ENCODE measurements at places on chromosomes 5 and 9.

- no peak for DNase-seq
Measured at GRCh38 chr5:132469380-132470009, 21.1 kb downstream of the IRF1 start.

DNA sequence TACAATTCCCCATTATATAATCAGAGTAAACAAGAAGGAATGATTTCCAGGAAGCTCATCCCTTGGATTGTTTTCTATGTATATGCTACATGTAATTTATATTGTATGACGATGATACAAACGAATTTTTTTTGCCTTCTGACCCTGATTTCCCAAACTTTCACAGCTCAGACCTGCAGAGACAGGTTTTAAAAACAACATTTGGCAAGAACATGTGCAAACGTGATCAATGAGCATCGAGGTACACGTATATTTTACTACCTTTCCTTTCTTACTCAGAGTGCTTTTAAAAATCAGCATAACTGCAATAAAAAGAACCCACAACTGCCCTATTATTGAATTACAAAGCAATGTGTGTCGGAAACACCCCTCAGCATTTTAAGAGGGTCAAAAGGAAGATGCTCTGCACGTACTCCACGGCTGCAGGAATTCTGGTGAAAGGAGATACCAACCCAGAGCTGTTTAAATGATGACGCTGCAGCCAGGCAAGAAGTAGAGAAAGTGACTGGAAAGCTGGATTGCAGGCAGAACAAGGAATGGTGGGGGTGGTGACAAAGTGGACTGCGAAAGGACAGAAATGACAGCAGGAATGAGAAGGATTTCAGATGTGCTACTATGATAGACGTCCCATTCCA is 533.5 kb downstream of the RAB3C start:
- DNase-seq, result no peak

DNA sequence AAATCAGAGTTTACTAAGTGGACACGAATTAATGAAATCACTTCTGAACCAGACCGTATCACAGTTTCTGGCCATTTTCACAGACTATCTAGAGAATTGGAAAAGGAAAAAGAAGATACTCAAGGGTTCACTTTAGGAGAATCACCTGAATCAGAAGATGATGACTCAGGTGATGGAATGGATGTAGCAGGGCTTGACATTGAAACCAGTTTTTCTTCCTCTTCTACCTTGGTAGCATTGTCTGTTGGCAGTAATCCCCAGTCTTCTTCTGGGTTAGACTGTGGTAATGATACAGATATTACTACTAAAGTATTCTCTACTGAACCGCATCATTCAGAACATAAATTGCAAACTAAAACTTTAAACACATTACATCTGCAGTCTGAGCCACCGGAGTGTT is 38.5 kb downstream of the ICE1 start:
- no peak for DNase-seq

- DNase-seq, result no peak
Measured at GRCh38 chr5:138564242-138564641, 11.0 kb downstream of the HSPA9 start.

DNA sequence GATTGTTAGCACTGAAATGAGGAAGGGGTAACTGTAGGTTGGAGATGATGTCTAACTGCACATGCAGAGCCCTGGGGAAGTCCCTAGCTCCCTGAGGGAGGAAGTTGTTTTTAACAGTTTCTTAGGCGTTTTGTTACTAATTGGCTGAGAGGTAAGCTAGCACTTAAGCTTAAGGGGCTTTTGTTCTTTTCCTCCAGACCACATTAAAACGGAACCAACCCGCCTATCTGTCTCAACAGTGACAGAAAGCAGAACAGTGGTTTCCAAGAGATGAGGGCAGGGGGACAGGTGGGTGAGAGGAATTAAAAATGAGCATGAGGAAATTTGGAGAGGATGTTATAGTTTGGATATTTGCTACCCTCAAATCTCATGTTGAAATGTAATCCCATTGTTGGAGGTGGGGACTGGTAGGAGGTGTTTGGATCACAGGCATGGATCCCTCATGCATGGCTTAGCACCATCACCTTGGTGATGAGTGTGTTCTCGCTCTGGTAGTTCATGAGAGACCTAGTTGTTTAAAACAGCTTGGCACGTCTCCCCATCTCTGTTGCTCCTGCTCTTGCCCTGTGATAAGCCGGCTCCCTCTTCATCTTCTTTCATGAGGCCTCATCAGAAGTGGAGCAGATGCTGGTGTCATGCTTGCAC is 38.9 kb downstream of the LYRM7 start:
- no peak for DNase-seq

DNA sequence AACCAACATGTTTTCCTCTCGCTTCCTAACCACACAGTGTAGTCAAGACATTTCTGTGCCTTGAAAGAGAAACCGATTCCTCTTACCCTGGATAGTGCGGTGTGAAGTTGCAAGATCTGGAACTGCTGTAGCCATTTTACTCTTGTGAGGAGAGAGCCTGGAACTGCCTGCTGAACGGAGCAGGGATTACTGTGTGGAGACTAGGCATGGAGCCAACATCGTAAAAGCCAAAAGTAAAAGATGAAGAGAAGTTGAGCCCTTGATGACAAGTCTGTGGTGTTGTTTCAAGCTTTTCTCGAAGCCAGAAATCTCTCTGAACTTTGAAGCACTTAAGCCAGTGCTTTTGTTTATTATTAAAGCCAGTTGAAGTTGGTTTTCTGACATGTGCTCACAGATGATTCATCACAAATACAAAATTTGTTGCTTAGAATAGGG is 110.1 kb upstream of the GRIN3A start:
- no peak for DNase-seq

GRCh38 chr9:85224729-85225128 is 517.0 kb downstream of the AGTPBP1 start:
- DNase-seq, result no peak

- no peak for DNase-seq
Measured at GRCh38 chr5:131441184-131441583, 177.3 kb downstream of the CDC42SE2 start.

DNA sequence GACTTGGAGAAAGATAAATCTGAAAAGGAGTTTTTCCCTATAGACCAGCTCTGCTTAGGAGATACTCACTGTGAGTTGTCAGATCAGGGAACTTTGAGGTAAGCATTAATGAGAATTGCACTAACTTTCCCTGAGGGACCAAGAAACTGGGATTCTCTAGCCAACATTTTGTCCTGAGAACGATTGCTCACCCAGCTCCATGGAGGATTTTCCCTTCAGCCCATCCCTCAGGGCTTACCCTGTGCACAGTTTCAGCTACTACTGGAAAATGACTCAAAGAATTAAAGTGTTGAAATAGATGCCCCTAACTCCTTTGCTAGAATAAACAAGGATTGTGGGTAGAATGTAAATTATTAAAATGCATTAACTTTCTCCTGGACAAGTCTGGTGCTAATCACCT is 237.2 kb upstream of the IL12B start:
- no peak for DNase-seq

GRCh38 chr9:17063535-17064135 is 71.2 kb upstream of the CNTLN start:
- DNase-seq, result peak; percentile 14

DNA sequence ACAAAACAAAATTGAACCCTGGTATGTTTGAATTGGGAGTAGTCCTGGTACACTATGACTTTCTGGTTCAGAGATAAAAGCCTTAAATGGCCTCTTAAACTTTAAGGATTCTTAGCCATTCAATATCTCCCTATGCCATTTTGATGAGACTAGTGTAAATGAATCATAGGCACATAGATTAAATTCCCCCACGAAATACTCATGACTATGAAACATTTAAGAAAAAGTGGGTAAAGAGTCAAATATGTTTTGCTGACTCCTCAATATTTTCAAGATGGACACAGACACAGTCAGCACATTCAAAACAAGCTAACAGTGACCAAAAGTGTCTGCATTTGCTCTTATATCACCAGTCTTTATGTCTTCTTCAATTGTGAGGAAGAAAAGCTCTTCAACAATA is 278.3 kb downstream of the PDE4D start:
- no peak for DNase-seq

DNA sequence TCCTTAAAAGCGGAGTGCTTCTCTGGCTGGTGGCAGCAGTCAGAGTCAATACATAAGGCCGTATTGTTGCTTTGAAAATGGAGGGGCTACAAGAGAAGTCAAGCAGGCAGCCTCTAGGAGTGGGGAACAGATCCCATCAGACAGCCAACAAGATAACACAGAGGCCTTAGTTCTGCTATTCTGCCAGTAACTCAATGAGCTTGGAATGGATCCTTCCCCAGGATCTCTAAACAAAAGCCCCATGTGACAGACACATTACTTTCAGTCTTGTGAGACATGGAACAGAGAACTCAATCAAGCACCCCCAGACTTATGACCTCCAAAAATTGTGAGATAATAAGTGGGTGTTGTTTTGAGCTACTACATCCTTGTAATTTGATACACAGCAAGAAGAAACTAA is 158.6 kb downstream of the RFX3 start:
- DNase-seq, result no peak

DNA sequence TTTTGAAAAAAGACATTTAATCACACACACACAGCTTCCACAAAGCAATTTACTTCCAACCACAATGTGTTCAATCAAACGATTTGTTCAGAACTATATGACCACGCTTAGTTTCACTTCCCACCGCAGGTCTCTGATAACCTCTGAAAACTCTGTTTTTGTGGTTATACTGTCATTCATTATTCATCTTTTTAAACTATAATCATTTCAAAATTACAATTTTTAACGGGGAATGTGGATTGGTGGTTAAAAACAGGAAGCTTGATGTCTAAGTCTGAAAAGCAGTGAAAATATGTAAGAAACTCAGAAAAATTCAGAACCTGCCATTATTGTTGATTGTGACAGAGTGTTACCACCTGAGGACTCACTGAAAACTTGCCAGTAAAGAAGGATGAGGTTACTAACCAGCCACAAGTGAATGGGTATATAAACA is 12.7 kb upstream of the TMEM174 start:
- DNase-seq, result no peak

- DNase-seq, result no peak
Measured at GRCh38 chr5:174688441-174689354, 35.7 kb upstream of the MSX2 start.

DNA sequence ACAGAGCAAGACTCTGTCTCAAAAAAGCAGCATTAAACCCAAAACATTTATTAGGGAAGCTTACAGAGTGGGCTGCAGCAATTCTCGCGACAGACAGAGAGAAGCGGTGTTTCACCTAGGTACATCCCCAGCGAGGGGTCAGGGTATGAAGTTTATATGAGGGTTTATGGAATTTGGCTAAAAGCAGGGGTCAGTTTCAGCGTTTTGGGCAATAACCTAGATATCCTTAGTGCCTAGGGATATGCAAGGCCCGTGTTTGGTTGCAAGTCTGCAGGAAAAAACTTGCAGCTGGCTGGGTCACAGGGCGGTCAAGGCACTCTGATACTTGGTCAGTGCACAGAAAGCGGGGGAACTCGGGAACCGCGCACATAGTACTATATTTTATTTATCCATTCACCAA is 649 bp upstream of the GLE1 start:
- no peak for DNase-seq

- no peak for DNase-seq
Measured at GRCh38 chr5:32581010-32581785, 4.2 kb upstream of the SUB1 start.

- DNase-seq, result no peak
Measured at GRCh38 chr5:102341681-102342288, 45.7 kb upstream of the SLCO4C1 start.

DNA sequence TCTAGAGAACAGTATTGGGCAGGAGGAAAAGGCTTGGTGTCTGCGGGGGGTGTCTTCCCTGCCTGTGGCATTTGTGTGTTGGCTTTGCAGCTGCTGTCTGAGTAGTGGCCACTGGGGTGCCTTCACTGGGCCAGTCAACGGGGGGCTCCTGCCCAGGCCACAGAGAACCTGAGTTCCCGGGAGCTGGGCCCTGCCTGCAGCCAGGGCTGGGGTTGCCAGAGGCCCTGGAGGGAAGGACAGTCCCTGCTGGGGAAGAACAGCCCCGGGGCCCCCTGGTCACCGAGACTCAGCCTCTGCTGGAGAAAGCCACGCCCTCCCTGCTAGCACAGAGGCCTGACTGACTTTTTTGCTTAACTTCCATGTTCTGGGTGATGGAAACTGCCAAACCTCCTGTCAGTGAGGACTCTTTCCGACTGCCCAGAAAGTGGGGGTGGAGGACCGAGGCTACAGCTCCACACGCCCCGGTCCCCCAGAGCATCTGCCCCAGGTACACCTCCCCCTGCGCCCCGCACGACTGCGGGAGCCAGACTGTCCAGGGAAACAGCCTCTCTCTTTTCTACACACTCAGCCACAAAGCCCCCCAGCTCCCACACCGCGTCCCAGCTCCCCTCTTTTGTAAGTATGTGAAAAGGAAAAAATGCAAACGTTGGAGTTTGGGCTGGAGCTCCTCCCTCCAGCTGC is 133.4 kb downstream of the DAB2IP start:
- no peak for DNase-seq

DNA sequence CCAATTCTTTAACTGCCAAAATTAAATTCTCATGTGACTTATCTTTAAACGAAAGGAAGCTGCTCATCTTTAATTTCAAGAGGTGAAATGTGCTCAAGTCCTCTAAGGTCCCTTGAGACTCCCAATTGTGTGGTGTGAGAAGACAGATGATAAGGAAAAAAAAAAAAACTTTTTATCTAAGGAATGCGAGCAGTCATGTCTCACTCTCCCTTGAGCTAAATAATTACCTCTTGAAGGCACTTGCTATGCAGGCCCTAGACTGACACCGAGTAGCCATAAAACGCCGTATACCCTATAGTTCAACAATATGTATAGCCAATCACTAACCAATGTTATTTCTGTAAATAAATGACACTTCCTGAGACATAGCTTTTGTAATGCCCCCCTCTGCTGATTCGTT is 1.5 kb upstream of the DTWD2 start:
- DNase-seq, result no peak

DNA sequence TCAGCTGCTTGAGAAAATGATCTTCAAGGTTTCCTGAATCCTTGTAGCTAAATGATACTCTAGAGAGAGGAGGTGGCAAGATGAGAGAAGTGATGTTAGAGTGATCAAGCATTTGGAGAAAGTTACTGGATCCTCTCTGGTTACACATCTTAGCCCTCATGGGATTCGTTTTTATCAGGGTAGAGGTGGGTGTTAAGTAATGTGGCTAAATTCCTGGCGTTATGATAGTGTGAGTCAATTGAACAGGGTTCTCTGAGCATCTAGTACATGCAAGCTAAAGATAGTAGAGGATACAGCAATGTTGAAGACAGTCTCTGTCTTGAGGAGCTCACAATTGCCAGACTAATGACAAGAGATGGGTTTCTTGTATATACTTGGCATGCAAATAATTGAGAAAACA is 123.7 kb downstream of the PSD2 start:
- DNase-seq, result no peak

GRCh38 chr9:82957529-82958379 is 105.2 kb downstream of the RASEF start:
- no peak for DNase-seq

Data from frontal cortex (tissue), 4 donors.